ENCODE measurements at places on chromosomes 5 and 9. TPM values are rescaled to one million over a fixed set of nuclear protein-coding genes. Genes with fewer than 3 reads are reported as not detected.

Gene ANKRD34B
- 0.77 TPM for total RNA-seq

- H3K27me3 ChIP-seq = no peaks in the 10 kb centered on the region
- no peak for DNase-seq
- H3K4me1 ChIP-seq = no peaks in the 10 kb centered on the region
- H3K36me3 ChIP-seq = no peaks in the 10 kb centered on the region
Observed at GRCh38 chr9:6873857-6874256, 116.1 kb downstream of the KDM4C start.

- peaks cover 12% of the 10 kb centered on the region for H3K4me1 ChIP-seq
- no peak for DNase-seq
- no peak overlapping the region for H3K27ac ChIP-seq
- H3K4me3 ChIP-seq = no peak overlapping the region
Observed at GRCh38 chr5:72855821-72856220, 39.4 kb downstream of the TNPO1 start.

- no peak overlapping the region for H3K27ac ChIP-seq
- no peaks in the 10 kb centered on the region for H3K36me3 ChIP-seq
- peaks cover 37% of the 10 kb centered on the region for H3K4me1 ChIP-seq
- H3K27me3 ChIP-seq = no peaks in the 10 kb centered on the region
- no peak overlapping the region for H3K4me3 ChIP-seq
- DNase-seq = no peak
Observed at GRCh38 chr9:132472199-132472598, 62.2 kb downstream of the CFAP77 start.

DNA sequence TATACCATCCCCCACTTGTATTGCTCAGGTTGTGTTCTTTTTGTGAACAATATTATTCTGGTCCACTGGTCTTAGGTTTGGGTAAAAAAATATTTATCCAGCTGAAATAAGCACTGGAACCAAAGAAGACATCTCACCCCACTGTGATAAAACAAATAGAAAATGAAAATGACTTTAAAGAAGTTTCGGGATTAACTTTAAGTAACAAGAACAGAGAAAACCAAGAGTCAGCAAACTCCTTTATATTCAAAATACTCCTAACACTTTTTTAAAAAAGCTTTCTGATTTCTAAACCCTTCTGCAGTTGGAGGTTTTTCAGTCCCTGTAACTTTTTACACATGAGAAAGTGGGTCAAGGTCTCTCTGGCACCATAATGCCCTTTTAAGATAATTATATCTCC lies 273.9 kb upstream of the CDH10 start:
- no peaks in the 10 kb centered on the region for H3K27me3 ChIP-seq
- H3K4me1 ChIP-seq = no peaks in the 10 kb centered on the region

Gene GABBR2
- not detected for total RNA-seq

Gene SET
- 1,683 TPM for total RNA-seq

Gene MARCOL
- not detected for total RNA-seq

GRCh38 chr5:15992918-15993317 lies 186.7 kb downstream of the MARCHF11 start:
- H3K4me3 ChIP-seq = no peak overlapping the region
- no peaks in the 10 kb centered on the region for H3K36me3 ChIP-seq
- DNase-seq = no peak
- H3K27me3 ChIP-seq = no peaks in the 10 kb centered on the region
- H3K27ac ChIP-seq = no peak overlapping the region

GRCh38 chr5:92409134-92409533 lies 1026.0 kb upstream of the ARRDC3 start:
- H3K36me3 ChIP-seq = no peaks in the 10 kb centered on the region
- no peak overlapping the region for H3K27ac ChIP-seq
- no peak for DNase-seq
- no peak overlapping the region for H3K4me3 ChIP-seq

Gene PCDHGA11
- 13.3 TPM for total RNA-seq

DNA sequence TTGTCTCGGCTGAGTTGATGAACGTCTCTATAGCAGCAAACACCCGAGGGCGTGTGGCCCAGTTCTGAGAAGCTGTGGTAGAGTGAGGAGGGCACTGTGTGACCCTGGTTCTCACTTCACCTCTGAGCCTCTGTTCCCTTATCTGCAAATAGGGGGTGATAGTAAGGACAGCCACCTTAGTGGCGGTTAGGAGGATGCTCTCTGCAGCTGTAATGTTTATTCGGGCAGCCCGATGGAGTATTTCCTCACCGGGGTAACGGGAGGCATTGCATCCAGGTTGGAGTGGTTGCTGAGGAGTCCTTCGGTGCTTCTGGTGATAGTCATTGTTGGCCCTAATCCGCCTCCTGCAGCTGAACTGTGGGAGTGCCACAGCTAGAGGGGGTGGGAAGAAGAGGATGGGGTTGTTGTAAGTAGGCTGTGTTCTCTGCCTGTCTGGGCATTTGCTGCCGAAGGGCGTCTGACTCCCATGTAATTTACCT lies 13.9 kb downstream of the PRRC2B start:
- H3K4me1 ChIP-seq = peaks cover 66% of the 10 kb centered on the region
- H3K36me3 ChIP-seq = no peaks in the 10 kb centered on the region
- DNase-seq = peak; percentile 78
- H3K4me3 ChIP-seq = peak overlapping the region; percentile 38
- H3K27me3 ChIP-seq = no peaks in the 10 kb centered on the region

DNA sequence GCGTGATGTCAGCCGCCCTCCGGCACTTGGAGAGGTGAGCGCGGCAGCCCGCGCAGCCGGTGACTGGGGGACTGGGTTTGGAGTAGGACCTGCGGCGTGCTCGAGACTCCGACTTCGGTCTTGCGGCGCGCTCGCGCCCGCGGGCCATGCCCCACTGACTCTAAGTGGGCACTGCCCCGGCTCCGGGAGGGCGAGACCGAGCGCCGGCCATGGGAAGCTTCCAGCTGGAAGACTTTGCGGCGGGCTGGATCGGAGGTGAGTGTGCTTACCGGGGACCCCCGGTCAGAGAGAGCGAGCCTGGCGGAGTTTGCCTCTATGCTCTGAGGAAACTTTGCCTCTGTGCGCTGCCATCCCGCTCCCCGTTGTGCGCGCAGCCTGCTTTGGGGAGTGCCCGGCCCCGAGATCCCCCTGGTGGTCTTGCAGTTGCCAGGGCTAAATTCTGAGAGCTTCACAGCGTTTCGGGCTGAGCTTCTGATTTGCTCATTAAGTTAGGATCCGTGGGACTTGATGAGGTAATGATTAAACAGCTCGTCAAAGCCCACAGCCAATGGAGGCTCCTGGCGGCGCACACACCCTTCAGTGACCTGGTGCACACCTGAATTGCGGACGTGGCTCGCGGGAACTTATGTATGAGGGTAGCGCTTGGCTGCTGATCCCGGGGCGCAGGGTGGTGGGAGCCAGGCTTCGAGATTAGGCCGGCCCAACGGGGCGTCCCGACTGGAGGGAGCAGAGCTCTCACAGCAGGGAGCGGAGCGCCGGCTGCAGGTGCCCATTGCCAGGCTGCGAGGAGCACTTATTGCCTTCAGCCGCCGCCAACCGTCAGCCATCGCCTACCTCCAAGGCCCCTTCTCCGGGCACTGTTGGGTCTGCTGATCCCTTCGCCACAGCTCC lies at the start of gene SLC25A48:
Gene SLC25A48, plus strand, starts transcription at position 25 of the 891 bp plus-strand sequence. Its CDS starts 185 bp downstream, at position 210.
- H3K27me3 ChIP-seq = peaks cover 80% of the 10 kb centered on the region
- DNase-seq = peak; percentile 93
- peak within 1 kb of the TSS; percentile 75 for H3K4me3 ChIP-seq
- peaks cover 4% of the 10 kb centered on the region for H3K4me1 ChIP-seq

DNA sequence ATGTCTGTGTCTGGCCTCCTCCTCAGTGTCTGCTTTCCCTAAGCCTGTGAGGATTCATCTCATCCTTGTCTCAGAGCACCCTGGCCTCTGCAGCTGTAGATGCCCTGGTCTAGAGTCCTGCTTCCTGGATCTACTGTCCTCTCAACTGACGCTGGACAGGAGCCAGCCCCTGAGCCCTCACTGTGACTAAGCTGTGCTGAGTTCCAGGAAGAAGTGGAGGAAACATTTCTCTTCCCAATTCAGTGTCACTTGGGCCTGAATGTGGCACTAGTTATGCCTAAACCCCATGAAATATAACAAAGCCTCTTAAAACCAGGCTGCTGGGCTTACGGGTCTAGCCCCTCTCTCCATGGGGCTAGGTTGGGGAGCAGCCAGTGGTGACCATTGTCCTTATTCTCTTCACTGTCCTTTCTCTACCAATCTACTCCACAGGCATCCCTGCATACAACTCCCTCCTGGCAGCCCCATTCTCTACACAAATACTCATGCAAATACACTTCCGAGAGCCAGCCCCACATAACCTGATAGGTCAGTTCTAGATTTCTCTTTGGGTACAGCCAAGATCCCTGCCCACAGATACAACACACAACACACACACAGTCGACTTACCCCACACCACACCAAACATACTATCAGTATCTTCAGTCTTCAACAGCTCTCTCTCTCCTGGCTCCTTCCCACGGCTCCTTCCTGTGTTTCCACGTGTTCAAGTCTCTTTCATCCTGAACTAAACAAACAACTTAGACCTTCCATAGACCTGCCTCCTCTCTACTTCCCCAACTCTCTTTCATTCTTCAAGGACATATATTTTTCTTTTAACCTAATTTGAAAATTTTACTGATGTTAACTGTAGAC lies 220.8 kb downstream of the SNX18 start:
- no peaks in the 10 kb centered on the region for H3K27me3 ChIP-seq
- H3K4me1 ChIP-seq = peaks cover 7% of the 10 kb centered on the region
- no peak overlapping the region for H3K27ac ChIP-seq
- H3K36me3 ChIP-seq = no peaks in the 10 kb centered on the region
- no peak for DNase-seq

DNA sequence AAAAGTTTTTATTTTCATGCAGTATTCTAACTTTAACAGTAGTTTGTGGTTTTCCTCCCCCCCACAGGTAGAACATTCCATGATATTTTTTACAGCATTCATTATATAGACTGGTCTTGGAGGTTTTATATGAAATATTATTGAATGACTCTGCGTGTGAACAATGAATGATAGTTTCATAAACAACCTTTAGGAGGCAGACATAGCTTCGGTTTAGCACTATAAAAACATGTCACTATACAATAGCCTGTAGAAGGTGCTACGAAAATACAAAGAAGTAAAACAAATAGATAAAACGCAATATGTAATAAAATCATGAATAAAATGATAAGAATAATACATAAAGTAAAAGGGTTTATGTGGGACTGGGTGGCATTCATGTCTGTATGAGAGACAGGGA lies 8.5 kb downstream of the KLF4 start:
- H3K4me3 ChIP-seq = no peak overlapping the region
- no peak for DNase-seq
- peaks cover 6% of the 10 kb centered on the region for H3K27me3 ChIP-seq
- H3K27ac ChIP-seq = no peak overlapping the region
- no peaks in the 10 kb centered on the region for H3K4me1 ChIP-seq

GRCh38 chr5:10451137-10451824 lies 9.6 kb downstream of the ROPN1L start:
- DNase-seq = no peak
- H3K36me3 ChIP-seq = no peaks in the 10 kb centered on the region
- no peak overlapping the region for H3K4me3 ChIP-seq
- H3K27me3 ChIP-seq = no peaks in the 10 kb centered on the region
- H3K4me1 ChIP-seq = peaks cover 17% of the 10 kb centered on the region
- H3K27ac ChIP-seq = no peak overlapping the region

- peak; percentile 19 for DNase-seq
- peak overlapping the region; percentile 85 for H3K4me3 ChIP-seq
- H3K4me1 ChIP-seq = peaks cover 18% of the 10 kb centered on the region
Observed at GRCh38 chr5:78293851-78294247, 649 bp downstream of the AP3B1 start.

DNA sequence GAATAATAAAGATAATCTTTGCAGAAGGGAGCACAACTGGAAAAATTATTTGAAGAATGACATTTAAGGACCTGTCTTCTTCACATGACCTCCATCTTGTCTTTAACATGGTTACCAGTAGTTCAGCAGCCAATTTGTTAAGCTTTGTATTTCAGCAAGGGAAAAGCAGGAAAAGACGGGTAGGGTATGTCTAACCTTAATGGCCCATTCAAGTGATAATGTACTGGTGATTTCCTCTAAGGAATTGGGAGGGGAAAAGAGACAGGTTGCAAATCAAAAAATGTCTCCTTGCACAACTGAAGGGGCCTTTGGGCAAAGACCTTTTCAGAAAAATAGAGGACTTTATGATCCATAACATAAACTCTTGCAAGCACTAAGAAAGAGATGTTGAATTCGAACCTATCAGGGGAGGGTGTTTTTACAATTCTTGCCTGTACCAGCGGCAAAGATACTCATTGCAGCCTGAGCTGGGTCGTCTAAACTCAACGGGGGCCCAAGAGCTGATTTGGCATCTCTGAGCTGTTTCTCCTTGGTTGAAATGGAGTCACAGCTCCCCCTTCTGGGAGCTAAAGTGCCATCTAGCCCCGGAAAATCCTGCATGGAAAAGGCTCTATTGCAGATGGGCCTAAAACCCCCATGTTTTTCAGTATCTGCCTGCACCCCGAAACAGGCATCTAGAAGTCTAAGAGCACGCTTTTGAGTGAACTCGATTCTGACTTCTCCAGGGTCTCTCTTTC lies 3.8 kb downstream of the BRINP1 start:
- peak; percentile 89 for DNase-seq
- no peak overlapping the region for H3K4me3 ChIP-seq
- peaks cover 42% of the 10 kb centered on the region for H3K27me3 ChIP-seq
- no peaks in the 10 kb centered on the region for H3K36me3 ChIP-seq

DNA sequence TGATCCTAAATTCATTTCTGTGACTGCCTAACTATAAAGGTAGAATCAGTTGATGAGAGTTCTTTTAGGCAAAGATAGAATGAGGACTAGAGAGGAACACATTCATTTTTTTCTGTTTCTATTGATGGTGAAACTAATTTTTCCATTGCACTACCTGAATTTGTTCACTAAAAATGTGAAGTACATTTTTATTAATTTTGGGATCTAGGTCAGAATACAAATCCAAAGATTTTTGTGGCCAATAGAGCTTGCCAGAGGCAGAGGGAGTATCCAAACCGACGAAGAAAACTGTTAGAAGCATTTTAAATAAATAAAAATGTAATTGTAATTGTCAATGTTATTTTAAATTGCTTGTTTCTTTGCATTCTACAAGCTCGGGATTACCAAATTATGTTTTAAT lies 78.1 kb downstream of the MTREX start:
- no peaks in the 10 kb centered on the region for H3K27me3 ChIP-seq
- H3K4me1 ChIP-seq = no peaks in the 10 kb centered on the region
- H3K4me3 ChIP-seq = no peak overlapping the region
- no peak for DNase-seq

GRCh38 chr5:179393078-179393477 lies 47.8 kb upstream of the ADAMTS2 start:
- no peaks in the 10 kb centered on the region for H3K4me1 ChIP-seq
- DNase-seq = no peak
- peaks cover 4% of the 10 kb centered on the region for H3K36me3 ChIP-seq

Gene SMIM33
- not detected for total RNA-seq
